Fibroblast of pulmonary artery (primary cell): ENCODE measurements at places on chromosomes 11 and 22.
A peak's percentile ranks its signal among the peaks of the same experiment; 100 is the strongest.

GRCh38 chr11:14973621-14974514 is 1.7 kb upstream of the CALCA start:
- DNase-seq, result no peak

DNA sequence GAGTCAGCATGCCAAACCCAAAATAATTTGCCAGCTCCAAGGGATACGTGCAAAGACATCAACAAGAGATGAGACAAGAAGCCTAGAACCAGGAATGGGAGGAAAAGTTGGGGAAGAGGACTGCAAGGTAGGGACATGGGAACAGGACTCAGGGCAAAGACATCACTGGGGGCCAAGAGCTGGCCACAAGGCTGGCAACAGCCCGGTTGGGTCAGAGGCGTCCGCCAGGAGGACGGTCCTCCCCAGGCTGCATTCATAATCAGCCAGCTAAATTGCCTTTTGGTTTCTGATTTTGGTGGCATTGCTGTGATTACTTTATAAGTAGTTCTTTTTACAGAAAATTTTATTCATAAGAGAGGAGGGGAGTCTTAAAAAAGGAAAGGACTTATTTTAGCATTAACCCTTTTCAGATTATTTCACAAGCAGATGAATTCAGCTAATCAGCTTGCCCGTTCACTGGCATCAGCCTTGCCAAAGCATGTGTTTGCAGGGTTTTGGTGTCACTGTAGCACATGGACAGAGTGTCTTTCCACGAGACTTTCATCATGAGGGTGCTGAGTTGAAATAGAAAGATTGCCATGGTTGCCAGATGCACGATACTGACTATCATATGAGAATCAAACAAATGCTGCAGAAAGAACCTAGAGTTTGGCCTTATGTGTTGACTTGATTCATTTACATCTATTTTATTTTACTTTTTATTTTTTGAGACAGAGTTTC is 23.2 kb upstream of the NAV2 start:
- DNase-seq, result no peak

DNA sequence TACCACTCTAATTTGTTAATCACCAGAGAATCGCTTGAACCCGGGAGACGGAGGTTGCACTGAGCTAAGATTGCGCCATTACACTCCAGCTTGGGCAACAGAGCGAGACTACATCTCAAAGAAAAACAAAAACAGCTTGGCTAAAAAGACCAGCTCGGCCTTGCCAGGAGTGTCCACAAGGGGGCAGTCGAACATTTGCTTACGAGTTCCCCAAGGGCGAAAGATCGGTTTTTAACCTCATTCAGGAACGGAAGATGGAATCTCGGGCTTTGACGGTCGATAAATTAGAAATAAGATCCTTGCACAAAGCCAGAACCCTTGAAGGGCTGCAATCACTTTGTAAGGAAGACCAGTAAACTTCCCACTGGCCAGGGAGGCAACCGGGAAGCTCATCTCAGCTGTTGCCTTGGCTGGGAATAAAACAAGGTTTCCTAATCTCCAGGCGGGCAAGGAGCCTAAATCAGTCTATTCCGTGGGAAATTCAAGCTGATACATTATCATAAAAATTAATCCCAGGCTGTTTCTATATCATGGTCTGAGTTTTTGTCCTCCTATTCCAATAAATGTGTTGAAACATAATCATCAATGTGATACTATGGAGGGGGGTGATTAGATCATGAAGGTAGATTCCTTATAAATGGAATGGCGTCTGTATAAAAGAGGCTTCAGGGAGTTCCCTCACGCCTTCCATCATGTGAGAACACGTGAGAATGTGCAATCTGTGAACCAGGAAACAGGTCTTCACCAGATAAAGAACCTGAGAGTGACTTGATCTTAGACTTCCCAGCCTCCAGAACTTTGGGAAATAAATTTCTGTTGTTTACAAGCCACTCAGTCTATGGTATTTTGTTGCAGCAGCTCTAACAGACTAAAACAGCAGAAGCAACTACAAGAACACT is 14.9 kb upstream of the SLC29A2 start:
- DNase-seq, result peak; percentile 93

- no peak for DNase-seq
Measured at GRCh38 chr11:44140805-44141204, 45.3 kb downstream of the EXT2 start.

- no peak for DNase-seq
Measured at GRCh38 chr11:9025101-9025850, 21.5 kb upstream of the NRIP3 start.

- DNase-seq, result peak; percentile 36
Measured at GRCh38 chr11:18727479-18728236, 1.7 kb upstream of the IGSF22 start.

DNA sequence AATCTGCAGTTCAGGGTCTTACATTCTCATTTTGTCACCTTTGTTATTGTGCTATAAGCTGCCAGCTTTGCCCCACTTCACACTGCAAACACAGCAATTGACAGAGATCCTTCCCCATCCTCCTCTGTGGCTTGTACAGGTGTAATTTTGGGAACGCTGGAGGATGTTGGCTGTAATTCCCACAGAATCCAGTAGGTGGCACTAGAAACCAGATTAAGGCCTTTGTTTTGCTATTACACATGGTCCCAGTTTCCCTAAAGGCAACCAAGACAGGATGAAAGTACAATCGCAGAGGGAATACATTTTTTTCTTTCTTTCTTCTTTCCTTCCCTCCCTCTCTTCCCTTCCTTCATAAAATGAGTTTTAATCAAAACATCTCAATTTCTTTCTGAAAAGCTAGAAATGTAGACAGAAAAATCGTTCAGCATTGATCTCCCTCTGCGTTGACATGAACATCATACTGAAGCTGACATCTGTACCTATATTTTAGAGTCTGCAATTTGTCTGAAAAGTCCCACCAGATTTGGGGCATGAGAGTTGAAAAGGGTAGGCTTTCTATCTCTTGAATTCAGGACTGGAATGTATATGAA is 21.3 kb upstream of the NELL1 start:
- DNase-seq, result peak; percentile 62

DNA sequence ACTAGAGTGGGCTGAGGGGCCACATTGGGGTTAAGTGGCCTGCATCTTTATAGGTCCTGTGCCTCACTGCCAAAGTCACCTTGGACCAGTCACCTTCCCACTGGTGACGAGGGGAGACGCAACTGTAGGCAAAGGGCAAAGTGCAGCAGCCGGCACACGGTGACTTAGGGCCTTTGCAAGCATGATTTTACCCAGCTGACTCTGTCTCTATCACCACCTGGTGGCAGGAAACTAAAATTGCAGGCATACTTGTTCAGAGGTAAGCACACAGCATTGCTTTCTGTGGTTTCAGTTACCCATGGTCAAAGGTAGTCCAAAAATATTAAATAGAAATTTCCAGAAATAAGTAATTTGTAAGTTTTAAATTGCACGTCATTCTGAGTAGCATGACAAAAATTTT is 1164.4 kb downstream of the BRD1 start:
- peak; percentile 0 for DNase-seq

DNA sequence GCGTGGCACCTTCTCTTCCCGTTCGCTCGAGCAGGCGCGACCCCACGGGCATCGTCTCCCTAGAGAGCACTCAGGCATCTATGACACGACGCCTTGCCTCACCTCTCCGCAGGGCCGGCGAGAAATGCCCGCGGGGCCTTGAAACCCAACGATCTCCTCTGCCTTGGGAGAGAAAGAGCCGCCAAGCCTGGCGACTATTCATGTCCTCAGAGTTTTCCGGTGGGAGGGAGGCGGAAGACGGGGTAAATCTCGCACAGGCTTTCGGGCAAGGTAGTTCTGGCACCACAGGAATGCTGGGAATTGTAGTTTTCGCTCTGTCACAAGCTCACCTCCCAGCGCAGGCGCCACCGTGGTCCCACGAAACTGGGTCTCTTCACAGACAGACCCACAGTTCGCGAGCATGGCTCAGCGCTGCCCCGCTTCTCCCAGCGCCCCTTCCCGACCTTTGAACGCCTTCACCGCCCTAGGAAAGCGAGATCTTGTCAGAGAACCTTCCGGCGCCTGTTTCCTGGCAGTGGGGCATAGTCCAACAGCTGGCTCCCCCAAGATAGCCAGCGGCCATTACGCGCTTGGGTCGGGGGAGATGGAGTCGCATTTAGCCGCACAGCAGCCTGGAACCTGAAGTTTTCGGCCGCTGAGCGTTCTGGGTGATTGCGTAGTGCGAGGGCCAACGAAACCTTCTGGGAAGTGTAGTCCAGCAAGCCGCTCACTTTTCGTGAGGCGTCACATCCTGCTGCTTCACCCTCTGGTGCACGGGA is at the start of gene CCDC90B:
TSS of gene CCDC90B (minus strand) at position 597 of the 758 bp plus-strand sequence. CDS start at position 202, 395 bp downstream.
- DNase-seq, result peak; percentile 99

DNA sequence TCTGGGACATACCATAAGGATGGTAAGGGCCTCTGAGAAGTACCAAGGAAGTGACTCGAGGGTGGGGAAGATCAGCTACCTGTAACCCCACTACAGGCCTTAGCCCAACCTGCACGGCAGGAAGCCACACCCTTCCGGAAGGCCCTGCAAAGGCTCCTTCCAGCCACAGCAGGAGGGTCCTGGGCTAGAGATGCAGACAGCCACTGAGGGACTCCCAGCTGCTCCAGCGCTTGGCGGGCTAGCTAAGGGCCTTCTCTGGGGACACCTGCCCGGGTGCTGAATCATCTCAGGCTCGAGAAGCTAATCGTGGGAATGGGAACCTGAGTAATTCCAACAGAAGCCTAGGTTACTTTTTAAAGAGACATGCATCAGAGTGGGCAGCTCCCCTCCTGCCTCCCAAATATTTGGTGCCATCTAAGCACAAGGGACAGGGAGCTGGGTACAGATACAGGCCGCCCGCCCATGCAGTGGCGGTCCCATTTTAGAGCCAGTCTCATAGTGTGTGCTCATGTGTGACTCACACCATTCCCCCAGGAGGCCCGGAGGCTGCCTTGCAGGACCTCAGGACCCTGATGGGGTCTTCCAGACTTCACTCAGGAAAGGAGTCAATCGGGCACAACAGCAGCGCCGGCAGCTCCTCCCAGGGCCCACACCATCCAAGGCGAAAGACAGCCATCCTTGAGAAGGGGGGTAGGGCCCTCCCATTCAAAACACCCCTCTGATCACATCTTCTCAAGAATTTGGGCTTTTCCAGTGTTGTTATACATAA is 8.0 kb downstream of the MYH9 start:
- DNase-seq, result no peak
